ENCODE measurements at places on chromosomes 12 and 14. TPM values are rescaled to one million over a fixed set of nuclear protein-coding genes. Genes with fewer than 3 reads are reported as not detected.

DNA sequence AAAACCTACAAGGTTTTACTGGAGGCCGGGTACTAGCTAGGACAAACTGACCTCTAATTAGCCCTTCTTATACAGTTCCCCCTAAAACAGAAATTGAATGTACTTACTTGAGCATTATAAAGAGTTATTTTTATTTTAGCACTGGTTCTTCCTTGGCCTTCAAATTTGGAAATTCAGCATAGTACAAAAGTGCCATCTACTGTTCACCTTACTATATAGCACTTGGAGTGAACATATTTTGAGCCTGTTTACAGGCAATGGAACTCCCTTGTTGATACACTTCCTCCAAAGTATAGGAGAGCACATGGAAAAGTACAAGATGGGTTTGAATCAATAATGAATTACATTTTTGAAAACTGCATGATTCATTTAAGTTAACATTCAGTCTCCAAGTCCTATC is 3.9 kb upstream of the POC1B start:
- H3K27ac ChIP-seq, result no peak overlapping the region
- DNase-seq, result no peak
- H3K4me1 ChIP-seq, result peaks cover 10% of the 10 kb centered on the region
- H3K27me3 ChIP-seq, result no peaks in the 10 kb centered on the region
- H3K36me3 ChIP-seq, result no peaks in the 10 kb centered on the region

DNA sequence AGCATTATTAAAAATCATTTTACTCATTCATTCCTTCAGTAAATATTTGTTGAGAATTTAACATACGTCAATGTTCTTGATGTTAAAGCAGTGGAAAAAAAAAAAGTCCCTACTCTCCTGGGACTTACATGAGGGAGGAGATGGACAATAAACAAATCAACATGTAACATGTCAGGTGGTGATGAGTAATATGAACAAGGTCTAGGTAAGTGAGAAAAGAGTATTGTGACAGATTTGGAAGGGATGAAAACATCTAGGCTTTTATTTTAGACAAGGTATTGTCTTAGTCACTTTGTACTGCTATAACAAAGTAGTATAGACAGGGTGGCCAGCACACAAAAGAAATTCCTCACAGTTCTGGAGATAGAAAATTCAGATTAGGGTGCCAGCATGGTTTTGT is 167.2 kb downstream of the FSCB start:
- H3K4me3 ChIP-seq, result no peak overlapping the region
- H3K27ac ChIP-seq, result no peak overlapping the region
- H3K36me3 ChIP-seq, result no peaks in the 10 kb centered on the region
- DNase-seq, result no peak
- no peaks in the 10 kb centered on the region for H3K27me3 ChIP-seq
- H3K4me1 ChIP-seq, result no peaks in the 10 kb centered on the region

- H3K4me1 ChIP-seq, result no peaks in the 10 kb centered on the region
- no peak overlapping the region for H3K4me3 ChIP-seq
- peaks cover 6% of the 10 kb centered on the region for H3K36me3 ChIP-seq
- DNase-seq, result no peak
Measured at GRCh38 chr12:106855221-106855758, 80.8 kb downstream of the RIC8B start.

DNA sequence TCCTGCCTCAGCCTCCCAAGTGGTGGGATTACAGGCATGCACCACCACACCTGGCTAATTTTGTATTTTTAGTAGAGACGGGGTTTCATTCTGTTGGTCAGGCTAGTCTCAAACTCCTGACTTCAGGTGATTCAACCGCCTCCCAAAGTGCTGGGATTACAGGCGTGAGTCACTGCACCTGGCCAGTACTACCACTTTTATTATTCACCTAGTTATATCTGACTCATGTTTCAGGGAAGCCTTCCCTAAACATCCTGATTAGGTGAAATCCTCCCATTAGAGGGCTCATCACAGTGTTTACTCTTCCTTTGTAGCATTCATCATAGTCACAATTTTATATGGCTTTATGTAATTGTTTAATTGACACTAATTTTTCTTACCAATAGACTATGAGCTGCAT is 295.3 kb upstream of the SOX5 start:
- no peaks in the 10 kb centered on the region for H3K4me1 ChIP-seq
- no peaks in the 10 kb centered on the region for H3K27me3 ChIP-seq
- DNase-seq, result no peak
- no peak overlapping the region for H3K27ac ChIP-seq
- H3K4me3 ChIP-seq, result no peak overlapping the region

GRCh38 chr14:95509495-95509894 is 7.0 kb downstream of the SYNE3 start:
- no peak overlapping the region for H3K27ac ChIP-seq
- no peaks in the 10 kb centered on the region for H3K27me3 ChIP-seq
- H3K4me1 ChIP-seq, result peaks cover 84% of the 10 kb centered on the region
- no peaks in the 10 kb centered on the region for H3K36me3 ChIP-seq

GRCh38 chr14:52988139-52988538 is 37.3 kb upstream of the FERMT2 start:
- no peaks in the 10 kb centered on the region for H3K27me3 ChIP-seq
- no peak for DNase-seq
- H3K27ac ChIP-seq, result no peak overlapping the region
- H3K4me1 ChIP-seq, result no peaks in the 10 kb centered on the region

DNA sequence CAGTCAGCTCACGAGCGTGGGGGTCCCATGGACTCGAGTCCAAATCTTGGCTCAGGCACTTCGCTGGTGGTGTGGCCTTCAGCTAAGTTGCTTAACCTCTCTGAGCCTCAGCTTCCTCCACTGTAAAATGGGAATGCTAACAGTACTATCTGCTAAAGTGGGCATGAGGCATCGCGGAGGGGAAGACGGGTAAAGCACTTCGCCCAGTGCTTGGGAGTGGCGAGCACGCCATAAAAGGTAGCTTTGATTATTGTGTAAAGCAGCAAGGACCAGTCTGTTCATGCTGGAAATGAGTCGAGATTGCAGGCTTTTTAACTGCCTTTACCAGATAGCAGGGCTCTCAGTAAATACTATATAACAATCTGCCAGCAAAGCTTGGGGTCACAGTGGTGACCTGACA is 24.5 kb downstream of the HRK start:
- H3K36me3 ChIP-seq, result no peaks in the 10 kb centered on the region
- no peak for DNase-seq
- peaks cover 44% of the 10 kb centered on the region for H3K27me3 ChIP-seq
- H3K27ac ChIP-seq, result no peak overlapping the region

GRCh38 chr12:59808317-59808910 is 212.6 kb downstream of the SLC16A7 start:
- H3K36me3 ChIP-seq, result no peaks in the 10 kb centered on the region
- no peak for DNase-seq
- no peak overlapping the region for H3K4me3 ChIP-seq
- no peaks in the 10 kb centered on the region for H3K4me1 ChIP-seq
- no peaks in the 10 kb centered on the region for H3K27me3 ChIP-seq

- no peak overlapping the region for H3K4me3 ChIP-seq
- no peak overlapping the region for H3K27ac ChIP-seq
- DNase-seq, result no peak
- H3K4me1 ChIP-seq, result no peaks in the 10 kb centered on the region
- H3K36me3 ChIP-seq, result no peaks in the 10 kb centered on the region
- H3K27me3 ChIP-seq, result no peaks in the 10 kb centered on the region
Measured at GRCh38 chr14:87405563-87405962, 587.4 kb downstream of the GALC start.

- no peaks in the 10 kb centered on the region for H3K27me3 ChIP-seq
- H3K36me3 ChIP-seq, result no peaks in the 10 kb centered on the region
- peaks cover 33% of the 10 kb centered on the region for H3K4me1 ChIP-seq
- H3K27ac ChIP-seq, result peak overlapping the region; percentile 15
- H3K4me3 ChIP-seq, result no peak overlapping the region
- peak; percentile 80 for DNase-seq
Measured at GRCh38 chr12:6092784-6093722, 31.4 kb downstream of the VWF start.

- H3K4me3 ChIP-seq, result no peak overlapping the region
- peaks cover 3% of the 10 kb centered on the region for H3K4me1 ChIP-seq
- H3K27ac ChIP-seq, result no peak overlapping the region
- no peaks in the 10 kb centered on the region for H3K27me3 ChIP-seq
- no peaks in the 10 kb centered on the region for H3K36me3 ChIP-seq
Measured at GRCh38 chr12:128078301-128078971, 188.5 kb upstream of the TMEM132C start.

DNA sequence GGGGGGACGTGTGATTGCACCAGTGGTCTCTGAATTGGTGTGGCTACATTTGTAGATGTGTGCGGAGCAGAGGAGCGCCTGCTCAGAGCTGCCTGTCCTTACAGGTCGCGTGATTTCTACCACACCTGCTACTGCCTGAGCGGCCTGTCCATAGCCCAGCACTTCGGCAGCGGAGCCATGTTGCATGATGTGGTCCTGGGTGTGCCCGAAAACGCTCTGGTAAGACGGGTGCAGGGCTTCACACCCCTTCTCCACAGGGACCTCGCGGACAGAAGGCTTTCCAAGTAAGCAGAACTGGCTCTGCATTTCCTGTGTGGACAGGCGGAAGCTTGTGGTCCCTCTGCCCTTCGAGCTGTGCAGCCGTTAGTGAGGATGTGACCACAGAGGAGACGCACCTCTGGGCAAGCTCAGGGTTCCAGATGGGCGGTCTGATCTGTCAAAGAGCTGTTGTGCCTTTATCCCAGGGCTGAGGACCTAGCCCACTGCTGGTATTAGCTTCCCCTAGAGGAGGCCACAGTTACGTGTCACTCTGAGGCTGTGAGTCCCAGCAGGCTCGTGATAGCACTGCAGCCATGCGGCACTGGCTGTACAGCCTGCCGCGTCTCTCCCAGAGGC is 47.7 kb downstream of the MAX start:
- H3K36me3 ChIP-seq, result peaks cover 25% of the 10 kb centered on the region
- no peak overlapping the region for H3K27ac ChIP-seq
- no peak overlapping the region for H3K4me3 ChIP-seq
- H3K27me3 ChIP-seq, result no peaks in the 10 kb centered on the region

GRCh38 chr14:28783664-28784063 is 17.1 kb downstream of the FOXG1 start:
- no peak overlapping the region for H3K4me3 ChIP-seq
- H3K4me1 ChIP-seq, result peaks cover 10% of the 10 kb centered on the region
- no peaks in the 10 kb centered on the region for H3K36me3 ChIP-seq
- no peak for DNase-seq

- H3K27ac ChIP-seq, result no peak overlapping the region
- no peaks in the 10 kb centered on the region for H3K27me3 ChIP-seq
- H3K4me3 ChIP-seq, result no peak overlapping the region
- no peak for DNase-seq
- no peaks in the 10 kb centered on the region for H3K36me3 ChIP-seq
Measured at GRCh38 chr12:11568155-11568761, 81.2 kb upstream of the ETV6 start.

The OTX2 gene
- not detected for total RNA-seq

The SERPINA4 gene
- total RNA-seq, result not detected

The LAG3 gene
- total RNA-seq, result not detected

The LTBP2 gene
- 30.6 TPM for total RNA-seq

The ADAMTS20 gene
- not detected for total RNA-seq

The WSCD2 gene
- 0.34 TPM for total RNA-seq

The DNAAF2 gene
- total RNA-seq, result 11.8 TPM

The CLEC4A gene
- total RNA-seq, result 7.2 TPM

The KRT6C gene
- total RNA-seq, result 23.7 TPM

The TEX22 gene
- not detected for total RNA-seq

The SLC25A21 gene
- 2.0 TPM for total RNA-seq
